Stimulated activated CD8-positive, alpha-beta memory T cell treated with anti-CD3 and anti-CD28 coated beads, Interleukin-4, amount 100 ng/mL, for 48 hours (primary cell): ENCODE measurements at places on chromosomes 12 and 14.

GRCh38 chr12:128852885-128853599, at the start of gene GLT1D1:
GLT1D1 (plus strand) TSS chr12:128853478; CDS start chr12:128853582, 104 bp downstream.
- DNase-seq, result no peak

DNA sequence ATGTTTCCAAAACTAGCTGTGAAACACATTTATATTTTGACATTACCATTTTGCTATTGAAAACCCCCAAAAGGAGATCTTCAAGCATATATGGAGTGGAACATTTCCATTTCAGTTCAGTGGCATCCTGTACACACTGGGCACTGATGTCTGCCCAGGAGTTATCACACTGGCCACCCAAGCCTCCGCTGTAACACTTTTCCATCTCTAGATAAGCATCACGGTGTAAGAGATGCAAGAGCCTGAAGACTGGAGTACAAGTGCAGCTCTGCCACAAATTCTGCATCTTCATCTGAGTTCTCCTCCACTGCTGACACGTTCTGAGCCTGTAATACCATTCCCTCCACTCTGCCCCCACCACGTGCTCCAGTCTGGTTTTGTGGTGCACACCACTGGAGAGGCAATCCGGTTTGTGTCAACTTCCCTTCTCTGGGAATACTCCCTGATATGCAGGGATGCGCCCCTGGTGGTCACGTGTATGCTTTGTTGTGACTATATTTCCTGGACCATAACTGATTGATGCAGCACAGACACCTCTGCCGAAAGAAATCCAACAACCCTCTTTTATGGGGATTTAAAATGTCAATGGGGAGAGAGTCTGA, 12.7 kb downstream of the SPTLC2 start:
- DNase-seq, result no peak

- DNase-seq, result no peak
These were observed 12.6 kb downstream of the USP44 start for GRCh38 chr12:95538656-95539055.

GRCh38 chr14:79630288-79630960, 580.9 kb downstream of the DIO2 start:
- DNase-seq, result no peak

- DNase-seq, result no peak
These were observed 514.1 kb downstream of the ETNK1 start for GRCh38 chr12:23139026-23139425.

DNA sequence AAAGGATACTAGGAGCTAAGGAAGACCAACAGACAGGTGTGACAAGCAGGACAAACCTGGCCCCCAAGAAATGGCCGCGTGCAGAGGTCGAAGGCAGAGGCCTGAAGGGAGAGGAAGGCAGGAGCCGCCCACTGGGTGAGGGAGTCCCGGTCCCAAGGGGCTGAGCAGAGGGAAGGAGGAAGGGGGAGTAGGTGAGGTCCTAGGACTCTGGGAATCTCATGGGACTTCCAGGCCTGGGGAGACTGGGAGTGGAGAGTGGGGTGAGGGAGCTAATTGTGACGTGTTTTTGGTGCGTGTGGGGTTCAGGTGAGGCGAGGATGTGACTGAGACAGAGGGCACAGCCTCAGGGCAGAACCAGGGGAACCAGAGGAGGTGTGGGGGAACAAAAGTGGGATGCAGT, 11.7 kb upstream of the FLVCR2 start:
- DNase-seq, result peak; percentile 41

DNA sequence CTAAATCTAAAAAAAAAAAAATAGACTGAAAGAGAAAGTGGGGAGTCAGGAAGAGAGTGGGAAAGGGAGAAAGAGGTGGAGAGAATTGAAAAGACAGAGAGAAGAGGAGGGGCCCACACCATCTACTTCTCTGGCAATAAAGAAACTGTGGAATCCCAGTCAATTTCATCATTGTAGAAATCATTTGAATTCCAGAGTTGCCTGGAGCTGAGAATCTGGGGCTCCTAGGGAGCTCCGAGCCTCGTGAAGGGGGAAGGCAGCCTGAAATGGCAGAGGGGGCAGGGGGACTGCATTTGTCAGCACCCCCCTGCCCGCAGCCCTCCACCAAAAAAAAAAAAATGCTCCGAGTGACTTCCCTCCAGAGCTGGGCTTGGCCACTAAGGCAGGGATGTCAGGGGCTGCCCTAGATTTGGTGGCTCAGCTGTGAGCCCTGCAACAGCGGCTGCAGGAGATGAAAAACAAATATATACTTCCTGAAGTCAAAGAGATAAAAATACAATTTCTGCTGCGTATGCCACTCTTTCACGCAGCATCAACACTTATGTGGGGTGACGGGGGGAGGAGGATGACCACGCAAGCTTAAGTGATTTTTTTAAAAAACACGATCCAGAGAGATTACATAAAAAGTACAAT, 80.5 kb downstream of the BCL11B start:
- no peak for DNase-seq

DNA sequence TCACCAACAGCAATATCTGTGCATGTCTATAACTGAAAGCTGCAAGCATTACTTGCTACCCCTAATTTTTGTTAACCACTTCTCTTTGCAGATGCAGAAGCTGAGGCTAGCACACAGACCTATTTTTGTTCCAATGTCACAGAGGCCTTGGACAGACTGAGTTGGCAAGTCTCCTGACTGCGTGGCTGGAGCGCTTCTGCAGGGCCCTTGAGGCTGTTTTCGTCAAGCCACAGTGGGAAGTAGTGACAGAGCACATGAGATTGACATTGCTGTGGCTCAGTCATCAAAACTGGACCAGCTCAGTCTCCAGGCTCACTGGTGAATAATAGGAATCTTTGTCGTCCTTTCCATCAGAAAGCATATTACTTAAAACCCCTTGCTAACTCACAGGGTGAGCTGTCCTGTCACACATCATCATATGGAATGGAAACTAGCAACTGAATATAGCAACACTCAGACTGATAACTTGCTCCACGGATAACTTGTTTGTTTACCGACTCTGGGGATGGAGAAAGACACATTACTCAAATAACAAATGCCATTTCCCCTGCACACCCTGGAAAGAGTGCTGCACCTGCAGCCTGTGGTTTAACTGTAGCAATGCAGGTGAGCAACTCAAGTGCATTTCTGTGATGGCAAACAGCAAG, 43.6 kb upstream of the DDX11 start:
- no peak for DNase-seq

DNA sequence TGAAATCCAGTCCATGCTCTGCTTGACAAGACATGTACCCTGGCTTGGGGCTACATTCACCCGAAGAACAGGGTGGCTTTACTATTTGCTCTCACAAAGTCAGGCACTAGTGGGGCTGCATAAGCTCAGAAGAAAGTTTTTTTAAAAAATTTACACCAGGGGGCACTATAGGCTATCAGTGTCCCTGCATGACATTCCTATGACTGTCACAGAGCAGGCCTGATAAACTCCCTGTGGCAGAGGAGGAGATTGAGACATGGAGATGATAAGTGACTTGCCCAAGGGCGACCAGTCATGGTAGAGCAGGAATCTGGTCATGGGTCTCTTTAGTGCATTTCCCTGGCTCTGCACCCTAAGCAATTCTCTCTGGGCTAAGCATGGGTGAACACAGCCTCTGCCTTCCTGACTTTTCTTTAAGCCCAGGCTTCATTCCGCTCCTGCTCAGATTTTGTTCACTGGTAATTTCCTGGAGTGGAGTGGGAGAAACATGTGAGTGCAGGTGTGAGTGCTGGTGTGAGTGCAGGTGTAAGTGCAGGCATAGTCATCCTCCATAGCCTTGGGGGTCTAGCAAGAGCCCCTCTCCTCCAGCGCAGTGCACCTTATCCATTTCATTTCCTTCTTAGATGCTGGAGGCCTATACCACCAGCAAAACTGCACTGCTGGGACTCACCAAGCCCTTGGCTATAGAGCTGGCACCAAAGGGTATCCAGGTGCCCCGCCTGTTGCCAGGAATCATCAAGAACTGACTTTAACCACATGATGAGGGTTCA, 91.6 kb downstream of the DHRS2 start:
- DNase-seq, result no peak

DNA sequence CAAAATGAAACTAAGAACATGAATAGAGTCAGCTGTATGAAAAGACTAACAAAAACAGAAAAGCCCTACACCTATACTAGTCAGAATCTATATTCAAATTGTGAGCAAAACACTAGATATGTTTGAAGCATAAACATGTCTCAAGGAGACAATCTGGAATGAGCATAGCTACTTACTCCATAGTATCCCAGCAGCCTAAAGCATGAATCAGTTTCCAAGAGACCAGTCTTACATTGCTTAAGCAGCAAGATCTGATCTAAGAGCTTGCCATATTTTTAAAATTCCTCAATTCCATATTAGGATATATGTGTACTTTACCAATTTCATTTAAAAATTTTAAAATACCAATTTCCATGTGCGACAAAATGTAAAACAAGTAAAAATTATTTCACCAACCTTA, 7.7 kb downstream of the CAPS2 start:
- DNase-seq, result no peak

GRCh38 chr12:103493199-103493598, 2.6 kb downstream of the C12orf42 start:
- no peak for DNase-seq

- DNase-seq, result no peak
These were observed 54.7 kb downstream of the DDX51 start for GRCh38 chr12:132089407-132089910.

- peak; percentile 76 for DNase-seq
These were observed 1094.4 kb downstream of the BCL11B start for GRCh38 chr14:98177551-98177950.

DNA sequence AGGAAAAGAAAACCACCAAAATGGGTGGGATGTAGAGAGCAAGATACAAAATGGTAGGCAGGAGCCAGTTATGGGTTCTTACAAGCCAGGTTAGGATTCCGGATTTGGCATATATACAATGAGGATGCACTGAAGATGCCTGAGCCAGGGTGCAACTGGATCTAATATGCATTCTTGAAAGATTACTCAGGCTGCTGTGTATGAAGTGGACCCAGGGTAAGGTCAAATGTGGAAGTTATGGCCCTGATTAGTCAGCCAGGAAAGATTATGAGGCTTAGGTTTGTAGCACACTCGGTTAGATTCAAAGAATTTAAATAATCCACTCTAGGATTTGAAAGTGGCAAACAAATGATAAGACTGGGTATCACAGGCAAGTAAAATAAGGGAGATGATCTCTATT, 1750.7 kb upstream of the FLRT2 start:
- DNase-seq, result no peak

GRCh38 chr12:66877925-66878324, 199.0 kb upstream of the GRIP1 start:
- DNase-seq, result no peak

- peak; percentile 18 for DNase-seq
These were observed 314.6 kb downstream of the BCL11B start for GRCh38 chr14:98957211-98958047.

DNA sequence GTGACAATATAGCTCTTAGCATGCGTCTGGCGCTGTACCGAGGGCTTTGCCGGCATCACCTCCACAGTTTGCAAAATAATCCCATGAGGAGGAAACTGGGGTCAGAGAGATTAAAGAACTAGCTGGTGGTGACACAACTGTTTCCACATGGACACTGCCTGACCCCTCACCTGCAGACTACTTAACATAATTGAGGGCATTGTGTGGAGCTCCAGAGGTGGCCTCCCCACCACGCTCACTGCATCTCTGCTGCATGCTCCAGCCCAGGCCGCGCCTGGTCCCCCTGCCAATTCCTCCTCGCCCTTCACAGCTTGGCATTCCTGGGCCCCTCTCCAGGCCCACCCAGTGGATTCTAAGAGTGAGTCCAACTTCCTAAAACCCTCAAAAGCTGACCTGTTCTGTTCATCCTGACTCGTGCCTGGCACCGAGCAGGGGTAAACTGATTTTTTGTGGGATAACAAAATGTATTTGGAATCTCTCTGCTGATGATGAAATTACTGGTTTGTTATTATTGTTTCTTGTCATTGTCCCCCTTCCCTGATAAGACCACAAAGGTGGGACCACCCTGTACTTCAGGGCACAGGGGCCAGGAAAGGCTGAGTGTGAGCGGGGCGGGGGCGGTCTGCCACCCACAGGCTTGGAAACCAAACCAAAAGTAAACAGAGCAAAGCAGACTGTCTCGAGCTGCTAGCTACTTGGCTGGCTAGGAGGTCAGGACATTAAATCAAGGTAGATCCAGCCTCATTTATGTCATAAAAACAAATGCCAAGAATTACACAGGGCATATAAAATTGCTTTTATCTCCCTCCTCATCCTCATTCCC, 40.6 kb downstream of the CHGA start:
- no peak for DNase-seq

- DNase-seq, result peak; percentile 42
These were observed 375.0 kb downstream of the DPF3 start for GRCh38 chr14:72518809-72519377.

DNA sequence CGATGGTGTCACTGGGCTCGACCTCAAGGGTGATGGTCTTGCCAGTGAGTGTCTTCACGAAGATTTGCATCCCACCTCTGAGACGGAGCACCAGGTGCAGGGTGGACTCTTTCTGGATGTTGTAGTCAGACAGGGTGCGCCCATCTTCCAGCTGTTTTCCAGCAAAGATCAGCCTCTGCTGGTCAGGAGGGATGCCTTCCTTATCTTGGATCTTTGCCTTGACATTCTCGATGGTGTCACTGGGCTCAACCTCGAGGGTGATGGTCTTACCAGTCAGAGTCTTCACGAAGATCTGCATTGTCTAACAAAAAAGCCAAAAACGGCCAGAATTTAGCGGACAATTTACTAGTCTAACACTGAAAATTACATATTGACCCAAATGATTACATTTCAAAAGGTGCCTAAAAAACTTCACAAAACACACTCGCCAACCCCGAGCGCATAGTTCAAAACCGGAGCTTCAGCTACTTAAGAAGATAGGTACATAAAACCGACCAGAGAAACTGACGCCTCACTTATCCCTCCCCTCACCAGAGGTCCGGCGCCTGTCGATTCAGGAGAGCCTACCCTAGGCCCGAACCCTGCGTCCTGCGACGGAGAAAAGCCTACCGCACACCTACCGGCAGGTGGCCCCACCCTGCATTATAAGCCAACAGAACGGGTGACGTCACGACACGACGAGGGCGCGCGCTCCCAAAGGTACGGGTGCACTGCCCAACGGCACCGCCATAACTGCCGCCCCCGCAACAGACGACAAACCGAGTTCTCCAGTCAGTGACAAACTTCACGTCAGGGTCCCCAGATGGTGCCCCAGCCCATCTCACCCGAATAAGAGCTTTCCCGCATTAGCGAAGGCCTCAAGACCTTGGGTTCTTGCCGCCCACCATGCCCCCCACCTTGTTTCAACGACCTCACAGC, 717 bp downstream of the UBC start:
- DNase-seq, result peak; percentile 95

GRCh38 chr14:100104523-100105300, 39.5 kb downstream of the EVL start:
- no peak for DNase-seq

DNA sequence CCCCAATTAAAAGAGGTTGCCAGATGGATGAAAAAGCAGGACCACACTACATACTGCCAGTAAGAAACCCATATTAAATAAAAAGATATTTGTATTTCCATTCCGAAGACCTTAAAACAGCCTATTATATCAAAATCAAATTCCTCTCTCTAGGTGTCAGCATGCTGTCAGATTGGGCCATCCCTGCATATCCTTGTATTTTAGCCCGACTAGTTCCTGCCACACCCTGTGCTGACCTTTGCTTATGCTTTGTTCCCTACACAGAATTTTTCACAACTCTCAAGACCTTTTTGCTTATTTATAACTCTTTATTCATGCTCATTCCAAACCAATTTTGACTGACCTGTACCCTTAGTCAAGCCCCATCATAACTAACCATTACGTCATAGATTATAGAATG, 12.8 kb downstream of the GSKIP start:
- DNase-seq, result no peak
